ENCODE measurements at places on chromosomes 2 and 18.

DNA sequence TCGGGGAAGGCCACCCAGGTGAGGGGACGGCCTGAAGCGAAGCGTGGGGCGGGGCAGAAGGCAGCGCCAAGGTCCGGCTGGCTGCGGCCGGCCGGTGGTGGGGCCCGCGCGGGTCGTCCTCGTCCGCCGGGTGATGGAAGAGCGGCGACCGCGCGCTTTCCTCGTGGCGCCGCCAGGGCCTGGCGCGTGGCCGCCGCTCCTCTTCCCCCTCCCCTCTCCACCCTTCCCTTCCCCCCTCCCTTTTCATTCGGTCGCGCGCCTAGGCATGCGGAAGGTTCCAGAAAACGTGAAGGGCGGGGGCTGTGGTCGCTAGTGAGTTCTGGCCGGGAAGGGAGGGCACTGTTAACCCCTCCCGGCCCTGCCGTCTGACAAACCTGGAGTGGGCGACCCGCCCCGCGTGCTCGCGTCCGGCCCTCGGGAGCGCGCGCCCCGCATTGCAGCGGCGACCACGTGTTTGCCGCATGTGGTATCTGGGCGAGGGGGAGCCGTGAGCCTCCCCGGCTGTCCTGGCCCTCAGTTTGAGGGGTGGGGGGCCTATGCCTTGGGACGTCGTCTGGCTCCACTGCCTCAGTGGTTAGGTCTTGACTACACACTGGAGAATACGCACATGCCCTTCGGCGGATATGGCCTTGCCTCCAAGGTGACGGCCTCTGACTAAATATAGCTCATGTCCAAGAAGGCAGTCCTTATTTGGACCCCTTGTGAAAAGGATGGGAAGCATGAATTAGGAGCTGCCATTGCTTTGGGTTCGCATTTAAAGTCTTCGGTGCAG lies 579 bp downstream of the MAT2A start:
- DNase-seq, result peak; percentile 67

GRCh38 chr2:37784071-37784758 lies 112.8 kb upstream of the CDC42EP3 start:
- DNase-seq, result no peak

- DNase-seq, result no peak
Observed at GRCh38 chr2:70954886-70955285, 19.2 kb downstream of the ATP6V1B1 start.

- no peak for DNase-seq
Observed at GRCh38 chr2:203594541-203594940, 59.4 kb upstream of the RAPH1 start.

GRCh38 chr18:58045242-58046092 lies 1.4 kb downstream of the NEDD4L start:
- DNase-seq, result no peak
